Bone marrow (tissue), 2 donors: ENCODE measurements at places on chromosomes 11 and 22.
A peak's percentile ranks its signal among the peaks of the same experiment; 100 is the strongest.

GRCh38 chr22:38205261-38206128 is 3.7 kb downstream of the MAFF start:
- DNase-seq: no peak

DNA sequence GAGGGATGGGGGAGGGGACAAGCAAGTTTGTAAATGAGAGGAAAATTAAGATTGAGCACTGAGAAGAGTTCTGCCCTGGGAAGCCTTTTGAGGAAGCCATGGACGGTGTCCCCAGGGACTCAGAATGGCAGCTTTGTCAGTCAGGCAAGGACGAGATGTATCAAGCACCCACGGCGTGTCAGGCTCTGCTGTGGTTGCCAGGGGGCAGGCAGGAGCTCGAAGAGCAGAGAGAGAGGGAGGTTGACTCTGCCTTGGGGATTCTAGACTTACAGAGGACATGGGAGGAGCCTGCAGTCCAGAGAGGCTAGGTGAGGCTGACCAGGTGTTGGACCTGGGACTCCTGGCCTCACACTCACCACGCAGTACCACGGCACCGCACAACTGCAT is 29.1 kb upstream of the SYT7 start:
- no peak for DNase-seq

DNA sequence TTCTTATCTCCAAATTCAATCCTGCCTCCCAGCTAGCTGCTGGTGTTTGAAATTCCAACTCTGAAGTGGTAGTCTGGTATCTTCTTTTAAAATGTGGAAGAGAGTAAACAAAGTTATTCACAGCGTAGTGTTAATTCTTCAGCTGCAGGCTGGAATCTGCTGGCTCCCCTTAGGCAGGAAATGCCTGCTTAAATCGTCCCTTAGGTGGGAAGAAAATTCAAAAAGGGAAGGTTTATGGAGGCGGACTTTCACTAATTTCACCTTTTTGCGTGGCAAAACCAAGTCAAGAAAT is 439.0 kb upstream of the CCDC90B start:
- no peak for DNase-seq

DNA sequence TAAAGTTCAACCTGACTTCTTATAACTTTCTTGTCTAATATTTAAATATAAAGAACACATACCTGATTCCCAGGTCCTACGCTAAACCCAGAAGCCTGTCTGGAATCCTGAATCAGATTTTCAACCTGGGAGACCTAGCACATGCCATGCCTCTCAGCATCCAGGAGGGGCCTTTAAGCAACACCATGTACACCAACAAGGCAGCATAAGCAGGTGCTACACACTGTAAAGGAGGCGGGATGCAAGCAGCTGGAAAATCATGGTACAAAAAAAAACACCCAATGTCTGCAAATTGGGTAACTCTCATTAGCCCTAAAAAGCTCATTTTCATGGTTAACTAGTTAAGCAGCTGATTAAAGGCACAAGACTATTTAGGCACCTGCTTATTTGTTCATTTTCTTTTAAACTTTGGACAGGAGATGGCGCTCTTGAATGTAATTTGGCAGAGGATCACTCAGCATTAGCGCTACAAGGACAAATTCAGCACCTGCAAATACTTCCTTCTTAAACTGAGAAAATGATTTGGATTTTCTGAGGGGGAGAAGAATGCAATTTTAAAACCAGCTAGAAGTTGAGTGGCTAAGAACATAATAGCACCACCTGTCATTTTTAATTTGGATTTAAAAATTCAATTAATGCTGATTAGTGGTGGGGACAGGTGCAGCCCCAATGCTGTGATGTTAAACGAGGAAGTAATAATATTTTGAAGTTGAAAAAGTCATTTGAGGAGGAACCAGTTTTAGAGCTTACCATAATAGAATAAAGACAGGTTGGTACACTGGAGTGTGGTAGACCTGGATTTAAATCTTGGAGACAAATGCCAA is 104.0 kb downstream of the FAR1 start:
- peak; percentile 57 for DNase-seq

- no peak for DNase-seq
Observed at GRCh38 chr11:59891781-59892181, 13.2 kb downstream of the OOSP3 start.

DNA sequence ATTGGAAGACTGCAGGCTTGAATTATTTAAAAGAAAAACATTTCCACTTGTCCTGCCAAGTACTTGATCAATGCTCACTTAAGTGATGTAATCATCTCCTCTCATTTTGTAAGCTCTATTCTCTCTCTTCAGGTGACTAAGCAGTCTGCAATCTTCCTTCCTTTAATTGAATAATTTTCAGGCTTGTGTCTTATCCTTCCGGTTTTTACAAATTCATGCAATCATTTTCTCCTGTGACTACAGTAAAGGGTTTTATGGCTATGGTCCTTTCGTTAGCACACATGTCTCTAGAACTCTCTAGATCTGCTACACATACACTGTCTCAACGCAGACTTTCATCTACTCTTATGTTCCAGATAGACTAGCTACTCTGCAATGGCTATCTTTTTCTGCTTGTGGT is 12.6 kb upstream of the UPB1 start:
- DNase-seq: peak; percentile 85

DNA sequence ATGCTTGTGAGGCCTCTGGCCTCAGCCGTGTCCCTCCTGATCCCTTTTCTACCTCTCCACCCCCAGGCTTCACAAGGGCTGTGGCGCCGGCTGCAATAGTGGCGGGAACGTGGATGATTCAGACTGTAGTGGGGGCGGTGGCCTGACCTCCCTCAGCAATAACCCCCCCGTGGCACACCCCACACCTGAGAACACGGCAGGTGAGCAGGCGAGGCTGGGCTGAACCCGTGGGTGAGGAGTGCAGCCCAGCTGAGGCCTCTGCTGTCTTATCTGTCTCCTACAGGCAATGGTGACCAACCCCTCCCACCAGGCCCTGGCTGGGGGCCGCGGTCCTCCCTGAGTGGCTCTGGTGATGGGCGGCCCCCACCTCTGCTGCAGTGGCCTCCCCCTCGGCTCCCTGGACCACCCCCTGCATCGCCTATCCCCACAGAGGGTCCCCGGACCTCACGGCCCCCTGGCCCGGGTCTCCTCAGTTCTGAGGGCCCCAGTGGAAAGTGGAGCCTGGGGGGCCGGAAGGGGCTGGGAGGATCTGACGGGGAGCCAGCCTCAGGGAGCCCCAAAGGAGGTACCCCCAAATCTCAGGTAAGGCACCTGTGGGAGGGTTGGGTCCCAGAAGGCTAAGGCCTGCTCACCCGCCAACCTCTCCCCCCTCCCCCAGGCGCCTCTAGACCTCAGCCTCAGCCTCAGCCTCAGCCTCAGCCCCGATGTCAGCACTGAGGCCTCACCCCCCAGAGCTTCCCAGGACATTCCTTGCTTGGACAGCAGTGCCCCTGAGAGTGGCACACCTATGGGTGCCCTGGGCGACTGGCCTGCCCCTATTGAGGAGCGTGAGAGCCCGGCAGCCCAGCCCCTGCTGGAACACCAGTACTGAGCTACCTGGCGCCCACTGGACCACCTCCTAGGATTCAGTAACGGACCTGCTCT is 1.5 kb upstream of the SIPA1 start:
- no peak for DNase-seq

DNA sequence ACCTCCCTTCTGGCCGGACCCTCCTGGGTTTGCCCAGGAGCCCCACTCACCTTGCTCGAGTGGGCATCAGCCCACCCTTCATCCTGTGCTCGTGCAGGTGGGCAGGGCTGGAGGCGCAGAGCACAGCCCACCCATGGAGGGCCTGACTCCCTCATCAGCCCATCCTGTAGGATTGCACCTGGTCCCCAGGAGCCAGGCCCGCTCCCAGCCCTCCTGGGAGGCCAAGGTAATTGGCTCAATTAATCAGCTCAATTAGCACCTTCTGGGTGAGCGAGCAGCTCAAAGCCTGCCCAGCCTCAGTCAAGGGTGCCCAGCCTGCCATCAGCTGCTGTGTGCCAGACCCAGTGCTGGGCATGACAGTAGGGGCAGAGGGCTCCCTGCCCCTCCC is 58.1 kb upstream of the NECTIN1 start:
- DNase-seq: no peak

DNA sequence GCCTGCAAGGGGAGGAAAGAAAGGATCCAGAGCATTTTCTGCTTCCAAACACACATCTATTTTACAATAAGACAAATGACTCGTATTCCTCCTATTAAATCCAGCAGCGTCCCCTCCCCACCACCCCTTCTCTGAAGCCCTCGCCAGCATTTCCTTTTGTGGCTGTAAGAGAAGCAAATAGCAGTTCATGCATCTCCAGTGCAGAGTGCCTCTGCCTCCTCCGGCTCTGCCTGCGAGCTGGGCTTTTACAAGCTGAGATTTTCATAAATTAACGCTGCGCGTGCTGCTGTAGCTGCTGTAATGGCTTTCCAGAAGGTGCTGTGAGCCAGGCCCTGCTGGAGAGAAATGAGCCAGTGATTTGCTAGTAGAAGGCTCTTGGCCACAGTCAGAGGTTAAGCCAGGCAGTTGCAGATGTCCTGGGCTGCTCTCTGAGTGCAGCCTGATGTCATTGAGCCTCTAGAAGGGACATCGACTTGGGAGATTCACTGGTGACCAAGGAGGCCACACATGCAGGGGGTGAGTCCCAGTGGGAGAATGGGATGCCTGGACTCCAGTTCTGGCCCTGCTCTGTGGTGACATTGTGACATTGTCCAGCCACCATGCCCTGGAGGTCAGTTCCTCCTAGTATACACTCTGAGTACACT is 134.5 kb upstream of the NAV2 start:
- DNase-seq: no peak

- DNase-seq: no peak
Observed at GRCh38 chr11:100003985-100004384, 683.1 kb upstream of the ARHGAP42 start.

GRCh38 chr11:121544956-121545355 is 92.2 kb upstream of the SORL1-AS1 start:
- DNase-seq: peak; percentile 24

DNA sequence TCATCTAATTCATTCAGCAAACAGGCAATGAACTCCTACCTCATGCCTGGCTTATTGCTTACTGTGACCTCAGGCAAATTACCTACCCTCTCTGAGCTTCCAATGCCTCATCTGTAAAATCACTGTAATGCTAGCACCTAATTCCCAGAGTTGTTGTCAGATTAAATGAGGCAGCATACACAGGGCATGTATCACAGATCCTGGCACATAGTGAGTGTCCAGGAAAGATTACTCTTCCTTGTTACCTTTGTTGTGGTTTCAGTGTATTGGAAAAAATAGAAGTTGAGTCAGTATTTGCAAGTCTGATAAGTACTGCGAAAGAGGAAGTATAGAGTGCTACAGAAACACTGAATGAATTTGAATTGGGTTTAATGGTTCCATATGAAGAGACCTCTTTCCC is 26.4 kb upstream of the LRRC55 start:
- DNase-seq: no peak

- no peak for DNase-seq
Observed at GRCh38 chr11:46112961-46113607, 8.2 kb downstream of the PHF21A start.

GRCh38 chr11:76740772-76741171 is 42.4 kb upstream of the TSKU start:
- DNase-seq: no peak

- no peak for DNase-seq
Observed at GRCh38 chr22:46593996-46594946, 25.9 kb upstream of the GRAMD4 start.

DNA sequence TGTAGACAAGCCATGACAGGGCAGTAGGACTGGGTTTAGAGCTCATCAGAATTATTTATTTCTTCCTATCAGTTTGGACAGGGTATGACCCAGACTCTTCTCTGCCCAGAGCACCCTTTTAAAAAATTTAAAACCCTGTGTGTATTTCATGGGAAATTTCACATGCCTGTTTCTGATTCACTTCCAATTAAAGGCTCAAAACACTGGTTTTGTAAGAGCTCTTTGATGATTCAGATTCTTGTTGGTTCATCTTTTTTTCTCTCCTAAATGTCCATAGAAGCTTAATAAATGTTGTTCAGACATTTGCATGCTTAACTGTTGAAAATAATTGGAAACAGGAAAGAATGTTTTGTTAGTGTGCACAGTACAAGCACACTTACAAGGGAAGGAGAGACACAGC is 13.8 kb downstream of the FLI1 start:
- no peak for DNase-seq

- no peak for DNase-seq
Observed at GRCh38 chr11:19447150-19447566, 206.4 kb upstream of the E2F8 start.

DNA sequence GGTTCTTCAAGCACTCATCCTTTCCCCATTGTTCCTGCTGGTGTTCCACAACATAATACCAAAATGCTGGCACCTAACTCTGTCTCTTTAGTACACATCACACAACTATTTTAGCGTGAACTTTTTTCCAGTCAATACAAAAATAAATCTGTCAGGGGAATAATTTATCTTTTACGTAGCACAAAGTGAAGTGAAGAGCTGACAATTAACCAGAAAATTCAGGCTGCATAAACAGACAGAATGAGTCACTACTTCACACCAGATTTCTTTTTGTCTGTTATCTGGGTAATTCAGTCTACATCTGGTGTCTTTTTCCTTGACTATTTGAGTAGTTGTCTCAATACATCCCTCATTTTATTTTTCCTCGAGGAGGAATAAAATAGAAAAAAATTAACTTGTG is 7.9 kb upstream of the ETS1 start:
- peak; percentile 72 for DNase-seq

- DNase-seq: no peak
Observed at GRCh38 chr22:35578836-35579575, 38.1 kb downstream of the MB start.

DNA sequence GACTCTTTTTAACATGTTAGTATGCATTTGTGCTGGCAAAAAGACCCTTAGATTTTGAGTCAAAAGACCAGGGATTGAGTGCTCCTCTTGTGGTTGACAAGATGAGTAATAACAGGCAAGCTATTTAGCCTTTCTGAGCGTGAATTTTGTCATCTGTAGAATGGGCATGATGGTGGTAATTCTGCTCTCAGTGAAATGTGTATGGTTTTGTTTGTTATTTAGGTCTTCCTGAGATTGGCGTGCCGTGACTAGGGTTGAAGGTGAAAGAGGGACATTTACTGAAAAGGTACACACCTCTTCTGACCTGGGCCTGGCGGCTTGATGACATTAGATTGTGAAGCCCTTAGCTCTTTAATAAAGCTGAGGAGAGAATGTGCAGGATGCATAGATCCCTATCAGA is 8.4 kb upstream of the CEP295 start:
- no peak for DNase-seq

GRCh38 chr11:86769219-86769618 is 31.1 kb upstream of the PRSS23 start:
- no peak for DNase-seq
